NCI-H2227 treated with DMSO at 0.1 percent for 48 hours (cell line): ENCODE measurements at places on chromosomes 1 and 21.

DNA sequence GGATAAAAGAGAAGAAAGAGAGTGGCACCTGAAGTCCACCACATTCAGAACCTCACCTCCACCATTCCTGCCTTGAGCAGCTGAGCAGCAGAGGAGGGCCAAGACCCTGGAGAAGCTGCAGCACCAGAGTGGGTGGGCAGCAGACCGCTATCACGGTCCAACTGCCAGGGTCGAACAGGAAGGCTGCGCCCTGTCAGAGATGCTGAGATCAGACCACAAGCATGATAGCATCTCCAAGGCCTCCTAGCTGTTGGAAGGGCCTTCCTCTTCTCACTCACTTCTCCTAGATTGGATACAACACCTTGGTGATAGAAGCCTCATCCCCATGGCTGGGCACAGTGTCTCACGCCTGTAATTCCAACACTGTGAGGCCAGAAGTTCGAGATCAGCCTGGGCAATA lies 12.1 kb upstream of the SLC45A3 start:
- DNase-seq, result no peak

- peak; percentile 64 for DNase-seq
These were observed 18.4 kb downstream of the MTX1 start for GRCh38 chr1:155226910-155227260.

- DNase-seq, result no peak
These were observed 5.5 kb downstream of the TNFRSF1B start for GRCh38 chr1:12172042-12172851.

DNA sequence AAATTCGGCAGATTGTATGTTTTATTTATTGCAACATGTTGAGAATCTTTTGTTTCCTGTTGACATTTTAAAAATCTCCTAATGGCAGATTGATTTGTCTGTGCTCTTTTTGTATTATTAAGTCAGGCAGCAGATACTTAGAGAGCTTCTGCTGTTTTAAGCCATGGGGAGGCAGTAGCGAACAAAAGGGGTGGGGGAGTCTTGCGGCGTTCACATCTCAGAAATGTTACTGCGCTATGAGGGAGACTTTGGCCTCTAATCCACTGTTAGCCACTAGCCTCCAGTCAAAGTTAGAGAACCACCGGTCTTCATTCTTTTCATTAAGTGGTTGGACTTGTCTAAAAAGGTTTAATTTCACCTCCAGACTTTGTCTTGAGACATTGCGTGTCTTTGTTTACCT lies 93.6 kb downstream of the DYRK1A start:
- DNase-seq, result no peak

DNA sequence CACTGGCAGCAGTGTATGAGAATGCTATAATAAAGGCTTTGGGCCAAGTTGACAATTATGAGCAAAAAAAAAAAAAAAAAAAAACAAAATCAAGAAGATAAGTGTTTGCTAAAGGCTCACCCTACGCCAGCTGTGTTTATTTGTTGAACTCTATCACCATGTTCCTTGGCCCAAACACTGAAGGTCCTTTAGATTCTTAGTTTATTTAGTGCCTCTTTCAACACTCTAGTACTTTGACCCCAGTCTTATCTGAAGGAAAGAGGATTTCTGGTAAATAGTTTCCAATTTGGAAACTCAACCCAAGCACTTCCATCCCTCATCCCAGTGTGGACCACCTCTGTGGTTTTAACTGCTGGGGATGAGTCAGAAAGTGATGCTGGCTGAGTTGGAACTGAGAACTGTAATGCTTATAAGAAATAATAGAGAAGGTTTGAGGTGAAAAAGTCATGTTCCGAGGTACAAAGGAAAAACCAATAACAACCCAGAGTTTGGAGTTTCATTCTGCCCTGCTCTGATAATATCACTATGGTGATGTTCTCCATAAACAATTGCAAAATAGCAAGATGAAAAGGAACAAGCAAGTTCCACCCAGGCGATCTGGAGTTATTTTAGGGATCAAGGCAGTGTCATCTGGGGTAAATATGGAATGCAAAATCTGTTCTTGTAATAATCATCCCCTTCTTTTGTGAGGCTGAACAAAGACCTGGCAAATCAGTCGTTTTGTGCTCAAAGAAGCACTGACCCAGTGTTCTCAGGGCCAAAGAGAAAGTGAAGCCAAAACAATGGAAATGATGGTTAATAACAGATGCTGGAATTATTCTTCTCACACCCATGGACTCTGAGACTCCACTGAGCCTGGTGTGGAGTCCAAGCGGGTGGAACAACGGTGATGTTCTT lies 19.7 kb upstream of the CAPZB start:
- peak; percentile 50 for DNase-seq

DNA sequence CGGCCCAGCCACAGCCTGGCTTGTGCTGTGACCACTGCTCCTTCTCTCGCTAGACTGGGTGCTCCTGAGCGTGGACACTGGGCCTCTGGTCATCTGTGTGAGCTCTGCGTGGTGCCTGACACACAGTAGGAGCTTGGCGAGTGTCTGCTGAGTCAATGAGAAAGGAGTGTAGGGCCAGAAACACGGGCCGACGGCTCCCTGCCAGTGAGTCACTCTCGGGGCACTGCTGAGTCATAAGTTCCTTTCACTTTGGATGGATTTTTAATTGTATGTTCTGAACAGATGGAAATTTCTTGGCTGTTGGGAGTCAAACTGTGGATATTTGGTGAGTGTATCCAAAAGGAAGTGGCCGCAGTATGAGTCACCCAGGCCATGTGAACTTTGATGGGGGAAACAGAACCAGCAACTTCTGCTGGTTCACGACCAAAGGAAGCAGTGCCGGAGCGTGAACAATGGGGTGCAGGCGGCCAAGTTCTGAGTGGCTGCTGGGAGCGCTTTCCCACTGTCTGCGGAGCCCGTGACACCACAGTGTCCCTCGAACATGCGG lies 41.0 kb upstream of the COL18A1 start:
- no peak for DNase-seq

DNA sequence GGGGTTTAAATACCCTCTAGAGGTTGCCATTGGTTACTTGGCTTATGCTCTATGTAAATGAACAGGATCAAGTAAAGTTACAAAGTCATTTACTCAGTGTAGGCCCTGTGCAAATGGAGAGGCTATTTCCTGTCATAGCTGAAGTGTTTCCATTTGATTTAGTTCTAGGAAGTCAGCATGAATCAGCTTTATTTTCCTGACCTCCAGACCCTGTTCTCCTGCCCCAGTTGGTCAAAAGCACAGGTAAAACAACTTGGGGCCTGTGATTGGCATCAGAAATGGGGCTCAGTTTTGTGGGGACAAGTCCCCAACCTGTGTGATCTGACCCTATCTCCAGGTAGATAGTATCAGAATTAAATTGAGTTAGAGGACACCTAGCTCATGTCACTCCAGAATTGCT lies 239.9 kb downstream of the HHAT start:
- no peak for DNase-seq

GRCh38 chr1:214718724-214719123 lies 115.7 kb downstream of the CENPF start:
- DNase-seq, result no peak

- peak; percentile 55 for DNase-seq
These were observed 774 bp upstream of the DYRK1A start for GRCh38 chr21:37365517-37366481.

GRCh38 chr1:71853360-71853759 lies 429.0 kb downstream of the NEGR1 start:
- DNase-seq, result no peak

DNA sequence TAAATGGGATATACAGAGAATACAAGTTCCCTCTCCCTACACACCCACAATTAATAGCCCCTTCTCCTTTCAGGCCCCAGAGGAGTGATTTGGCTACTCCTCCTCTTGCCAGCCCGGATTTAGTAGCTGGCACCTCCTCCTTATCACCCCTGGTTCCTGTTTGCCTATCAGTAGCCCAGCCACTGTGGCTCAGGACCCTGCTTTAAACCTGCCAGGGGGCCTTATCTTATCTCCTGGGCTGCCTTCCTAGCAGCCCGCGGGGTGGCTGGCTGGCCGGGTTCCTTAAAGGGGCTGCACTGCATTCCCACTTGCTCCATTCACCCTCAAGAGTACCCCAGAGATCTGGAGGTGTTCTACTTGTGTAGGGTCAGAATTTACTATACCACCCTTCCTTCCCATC lies 70.4 kb downstream of the PLEKHA6 start:
- DNase-seq, result no peak

- no peak for DNase-seq
These were observed 93.9 kb downstream of the TBX19 start for GRCh38 chr1:168374566-168374965.

GRCh38 chr1:154743526-154744036 lies 126.5 kb downstream of the KCNN3 start:
- peak; percentile 89 for DNase-seq

DNA sequence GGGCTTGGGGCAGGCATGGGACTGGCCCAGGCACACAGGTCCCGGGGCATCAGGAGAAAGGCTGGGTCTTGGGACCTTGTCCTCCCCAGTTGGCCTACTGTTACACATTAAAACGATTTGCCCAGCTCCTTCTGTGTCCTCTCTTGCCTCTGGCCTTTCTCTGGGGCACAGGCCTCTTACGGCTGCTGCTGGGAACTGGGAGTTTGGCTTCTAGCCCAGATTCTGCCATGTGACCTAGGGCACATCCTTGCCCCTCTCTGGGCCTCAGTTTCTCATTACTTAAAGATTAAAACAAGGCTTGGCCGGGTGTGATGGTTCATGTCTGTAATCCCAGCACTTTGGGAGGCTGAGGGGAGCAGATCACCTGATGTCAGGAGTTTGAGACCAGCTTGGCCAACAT lies 14.0 kb downstream of the KDF1 start:
- no peak for DNase-seq

GRCh38 chr1:117795792-117796191 lies 133.6 kb downstream of the GDAP2 start:
- no peak for DNase-seq

DNA sequence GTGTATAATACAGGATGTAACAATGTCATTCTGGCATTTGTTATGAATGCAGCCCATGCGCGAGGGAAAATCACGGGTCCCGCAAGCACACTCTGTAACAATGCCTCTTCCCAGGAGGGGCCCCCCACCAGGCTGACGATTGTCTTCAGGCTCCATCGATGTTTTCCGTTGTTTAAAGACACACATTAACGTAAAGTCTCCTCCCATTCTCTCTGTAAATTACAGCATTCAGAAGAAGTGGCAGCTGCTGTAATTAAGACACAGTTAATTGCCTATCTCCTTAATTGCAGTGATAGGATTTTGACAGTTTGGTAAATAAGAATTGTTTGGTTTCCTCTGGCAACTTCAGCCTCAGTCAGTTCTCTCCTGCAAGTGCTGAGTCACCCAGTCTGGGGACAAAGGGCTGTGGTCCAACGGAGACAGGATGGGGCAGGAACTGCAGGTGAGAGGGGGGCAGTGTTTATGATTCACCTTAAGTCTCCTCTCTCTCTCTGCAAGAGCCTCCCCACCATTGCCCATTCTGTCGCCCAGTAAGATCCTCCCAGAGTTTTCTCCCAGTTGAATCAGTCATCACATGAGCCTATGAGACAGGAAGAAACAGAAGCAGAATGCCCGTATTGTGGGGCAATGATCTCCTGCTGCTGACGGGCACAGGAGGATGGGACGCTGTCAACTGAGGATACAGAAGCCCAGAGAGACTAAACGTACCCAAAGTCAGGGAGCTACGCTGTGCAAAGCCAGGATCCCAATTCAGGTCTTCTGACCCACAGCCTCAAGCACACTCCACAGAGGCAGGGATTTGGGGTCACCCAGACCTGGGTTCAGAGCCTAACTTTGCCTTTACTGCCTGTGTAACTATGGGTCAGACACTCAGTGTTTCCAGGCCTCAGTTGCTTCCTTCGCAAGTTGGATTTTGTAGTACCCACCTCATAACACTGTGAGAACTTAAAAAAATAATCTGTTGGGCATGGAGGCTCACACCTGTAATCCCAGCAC lies 110.0 kb downstream of the ADSS2 start:
- peak; percentile 14 for DNase-seq

DNA sequence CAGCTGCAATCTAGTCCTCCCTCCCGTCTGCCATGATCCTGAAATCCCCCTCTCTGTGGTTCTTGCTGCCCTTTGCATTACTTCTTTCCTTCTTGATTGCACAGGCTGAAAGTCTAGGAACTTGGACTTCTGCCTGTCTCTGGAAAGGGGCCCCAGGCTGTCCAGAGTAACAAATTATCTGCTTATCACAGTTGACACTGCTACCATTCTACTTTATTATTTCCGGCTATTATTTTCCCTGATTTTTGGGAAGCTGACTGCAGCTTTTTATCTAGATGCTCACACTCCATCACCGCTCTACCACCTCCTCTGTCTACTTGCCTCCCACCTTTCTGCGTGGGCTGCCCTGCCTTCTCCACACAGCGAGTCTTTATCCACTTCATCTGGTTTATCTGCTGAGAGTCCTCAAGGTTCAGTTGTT lies 202.1 kb upstream of the PLXNA2 start:
- no peak for DNase-seq
